ENCODE measurements at places on chromosomes 3 and 15.

GRCh38 chr3:19765954-19766353, 168.1 kb downstream of the EFHB start:
- no peak for DNase-seq

DNA sequence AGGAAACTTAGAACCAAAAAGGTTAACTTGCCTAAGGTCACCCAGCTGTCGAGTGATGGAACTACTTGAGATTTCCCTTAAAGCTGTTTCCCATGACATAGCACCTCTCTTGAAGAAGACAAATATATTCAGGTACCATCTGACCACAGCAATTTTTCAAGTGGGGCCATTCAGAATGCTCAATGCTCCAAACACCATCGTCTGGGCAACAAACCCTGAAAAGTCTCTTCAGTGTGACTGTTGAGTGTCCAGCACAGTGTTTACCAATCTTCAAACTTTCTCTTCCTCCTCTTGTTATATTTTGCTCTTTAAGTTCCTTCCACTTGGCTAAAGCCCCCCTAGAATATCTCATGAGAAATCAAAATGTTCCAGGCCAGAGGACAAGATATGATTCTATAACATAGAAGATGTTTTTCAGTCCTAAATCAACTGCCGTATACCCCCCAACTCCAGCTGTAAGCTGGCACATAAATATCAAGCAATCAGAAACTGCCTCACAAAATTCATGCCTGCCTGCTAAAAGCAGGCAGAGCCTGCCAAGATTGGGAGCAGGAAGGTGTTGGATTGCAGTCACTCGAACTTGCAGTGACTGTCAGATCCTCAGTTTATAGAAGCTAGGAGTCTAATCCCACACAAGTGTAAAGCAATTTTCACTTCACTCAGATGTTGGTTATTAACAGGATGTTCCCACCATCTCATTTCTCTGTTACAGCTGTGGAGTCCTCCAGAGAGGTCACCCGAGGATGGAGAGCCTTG, 230.5 kb upstream of the MRPL3 start:
- DNase-seq: peak; percentile 71

DNA sequence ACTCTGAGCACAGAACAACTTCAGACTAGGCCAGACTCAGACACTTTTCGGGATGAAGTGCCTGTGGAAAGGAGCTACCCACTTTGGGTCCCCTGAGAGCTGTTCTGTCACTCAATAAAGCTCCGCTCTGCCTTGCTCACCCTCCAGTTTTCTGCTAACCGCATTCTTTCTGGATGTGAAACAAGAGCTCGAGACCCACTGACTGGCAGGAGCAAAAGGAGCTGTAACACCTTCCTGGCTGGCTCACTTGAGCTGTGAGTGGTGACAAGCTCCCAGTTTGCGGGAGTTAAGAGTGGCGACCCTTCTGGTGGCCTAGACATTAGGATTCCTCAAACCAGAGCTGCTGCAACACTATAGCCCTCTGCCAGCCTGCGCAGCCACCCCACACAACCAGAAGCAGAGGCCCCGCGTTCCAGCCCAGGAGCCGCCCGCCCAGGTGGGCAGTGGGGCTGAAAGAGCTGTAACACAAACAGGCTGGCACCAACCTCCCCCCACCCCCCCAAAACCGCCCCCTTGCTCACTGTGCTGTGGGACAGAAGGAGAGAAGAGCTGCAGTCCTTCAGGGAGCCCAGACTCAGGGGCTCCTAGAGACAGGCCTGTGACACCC, 1178.1 kb upstream of the GBE1 start:
- DNase-seq: no peak

- DNase-seq: no peak
Measured at GRCh38 chr3:25057379-25057778, 370.7 kb upstream of the RARB start.

DNA sequence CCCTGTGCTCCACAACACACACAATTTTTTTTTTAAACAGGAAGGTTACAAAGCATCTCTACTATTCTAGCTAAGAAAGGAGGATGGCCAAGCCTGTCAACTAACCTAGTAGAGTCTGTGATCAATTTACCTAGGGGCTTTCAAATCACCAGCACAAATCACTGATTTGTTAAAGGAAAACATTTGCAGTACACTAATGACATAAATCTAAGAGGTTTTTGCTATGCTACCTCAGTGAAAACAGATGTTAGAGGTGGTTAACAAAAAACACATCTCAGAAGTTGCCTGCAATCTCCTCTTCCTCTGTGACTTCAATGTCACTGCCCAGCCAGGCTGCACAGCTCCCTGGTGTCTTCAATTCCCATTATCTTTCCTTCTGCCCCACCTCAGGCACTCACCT, 72.0 kb downstream of the RAD18 start:
- DNase-seq: no peak
